ENCODE measurements at places on chromosomes 3 and 15. TPM values are rescaled to one million over a fixed set of nuclear protein-coding genes. Genes with fewer than 3 reads are reported as not detected.

GRCh38 chr3:36700537-36701248 lies 63.7 kb downstream of the DCLK3 start:
- no peak for DNase-seq

GRCh38 chr3:168427835-168428475 lies 332.2 kb upstream of the GOLIM4 start:
- DNase-seq: no peak

- no peak for DNase-seq
Observed at GRCh38 chr3:127425505-127426443, 137.9 kb upstream of the PRR20G start.

- no peak for DNase-seq
Observed at GRCh38 chr3:150602426-150603152, 532 bp upstream of the SELENOT start.

GRCh38 chr3:169308654-169309250 lies 354.8 kb downstream of the MECOM start:
- DNase-seq: no peak

SLC2A2 gene
- total RNA-seq: not detected

GRCh38 chr3:72169561-72170472 lies 384.9 kb upstream of the PROK2 start:
- DNase-seq: no peak

PLCH1 gene
- 2.9 TPM for total RNA-seq

DNA sequence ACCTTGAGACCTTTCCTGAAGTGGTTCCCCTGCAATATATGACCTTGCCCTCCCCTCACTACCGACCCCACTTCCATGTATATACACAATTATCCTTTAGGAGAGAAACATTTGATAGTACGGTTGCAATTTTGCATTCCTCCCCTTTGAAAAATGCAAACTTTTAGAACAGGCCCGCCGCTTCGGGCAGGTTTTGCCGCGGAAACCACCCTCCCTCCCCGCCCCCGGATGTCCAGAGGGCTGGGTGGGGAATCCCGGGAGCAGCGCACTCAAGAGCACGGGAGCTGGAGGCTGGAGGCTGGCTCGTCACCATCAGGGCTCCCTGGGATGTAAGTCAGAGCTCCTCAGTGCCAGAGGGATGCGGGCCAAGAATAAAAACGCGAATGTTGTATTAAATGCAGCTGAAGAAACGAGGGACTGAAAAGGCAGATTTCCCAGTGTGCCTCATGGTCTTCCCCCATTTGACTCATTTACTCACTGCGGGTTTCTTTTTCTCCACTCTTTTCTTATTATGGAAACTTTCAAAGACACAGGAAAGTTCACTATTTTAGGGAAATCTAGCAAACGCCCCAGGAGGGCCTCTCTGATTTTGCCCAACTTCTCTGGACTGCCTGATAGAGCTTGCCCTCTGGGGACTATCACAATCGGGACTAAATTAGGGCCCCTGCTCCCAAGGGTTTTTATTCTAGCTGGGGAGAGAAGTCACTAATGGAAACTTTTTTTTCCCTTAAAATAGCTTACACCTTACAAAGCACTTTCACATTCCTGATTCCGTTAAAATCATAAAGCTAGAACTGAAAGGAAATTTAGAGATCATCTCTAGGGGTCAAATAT lies 2.9 kb upstream of the USP3 start:
- peak; percentile 44 for DNase-seq

DNA sequence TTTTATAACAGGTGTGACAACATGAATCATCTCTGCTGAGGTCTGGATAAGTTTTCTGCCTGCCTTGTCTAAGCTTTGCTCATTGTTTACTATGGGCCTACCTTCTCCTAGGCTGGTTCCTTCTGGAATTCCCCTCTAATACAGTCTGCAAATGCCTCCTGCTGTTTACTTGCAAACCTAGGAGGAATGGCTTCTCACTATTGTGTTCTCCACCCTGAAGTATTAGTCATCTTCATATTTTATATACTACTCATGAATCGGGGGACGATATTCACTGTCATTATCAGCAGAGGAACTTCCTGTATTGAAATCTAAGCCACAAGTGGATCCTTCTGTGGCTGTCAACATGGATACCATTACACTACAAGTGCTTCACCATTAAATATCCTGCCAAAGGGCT lies 154.8 kb downstream of the PLCL2 start:
- peak; percentile 59 for DNase-seq

DNA sequence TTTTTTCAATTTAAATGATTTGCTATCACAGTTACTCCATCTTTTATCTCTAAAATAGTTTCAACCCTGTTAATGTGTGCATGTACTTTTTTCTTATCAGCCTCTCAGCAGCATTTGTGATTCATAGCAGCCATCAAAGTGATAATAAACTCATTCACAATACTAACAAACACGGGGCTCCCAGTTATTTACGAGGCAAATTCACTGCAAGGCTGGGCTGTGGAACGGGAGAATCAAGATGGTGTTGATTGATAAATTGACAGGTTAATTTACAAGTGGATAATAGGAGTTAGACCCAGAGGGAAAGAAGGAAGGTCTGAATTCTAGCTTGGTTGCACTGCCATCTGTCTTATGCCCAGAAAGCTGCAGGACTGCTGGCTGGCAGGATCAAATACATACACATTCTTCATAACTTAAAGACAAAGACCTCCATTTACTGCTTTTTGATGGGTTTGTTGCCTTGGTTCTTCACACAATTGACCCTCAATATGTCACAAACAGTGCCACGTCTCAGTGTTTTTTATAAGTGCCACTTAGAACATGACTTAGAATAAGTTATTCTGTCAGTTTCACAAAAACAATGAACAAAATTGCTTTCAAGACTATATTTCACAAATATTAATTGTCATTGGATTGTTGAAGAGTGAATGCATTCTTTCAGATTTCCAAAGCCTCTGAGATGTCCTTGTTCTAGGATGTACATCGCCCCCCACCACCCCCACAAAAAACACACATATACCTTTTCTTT lies 562.8 kb downstream of the NR2F2 start:
- peak; percentile 10 for DNase-seq

DNA sequence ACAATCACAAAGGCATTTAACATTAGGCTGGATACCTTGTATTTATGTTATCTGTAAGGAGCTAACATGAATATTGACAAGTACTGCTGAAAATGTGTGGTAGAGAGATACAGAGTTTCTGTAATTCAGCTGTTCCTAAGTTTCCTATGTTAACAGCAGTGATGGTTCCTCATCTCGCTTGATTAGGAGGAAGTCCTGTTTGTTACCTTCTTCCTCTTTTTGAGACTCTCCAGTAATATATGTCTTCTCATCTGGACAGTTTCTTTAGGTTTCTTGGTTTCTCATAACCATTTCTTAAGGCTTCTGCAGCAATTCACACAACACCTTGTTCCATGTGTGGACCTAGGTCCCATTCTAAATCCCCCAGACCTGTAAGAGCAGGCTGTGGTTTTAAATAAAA lies 11.4 kb upstream of the PEX5L start:
- no peak for DNase-seq

- DNase-seq: no peak
Observed at GRCh38 chr15:38810686-38811085, 246.1 kb upstream of the RASGRP1 start.

DNA sequence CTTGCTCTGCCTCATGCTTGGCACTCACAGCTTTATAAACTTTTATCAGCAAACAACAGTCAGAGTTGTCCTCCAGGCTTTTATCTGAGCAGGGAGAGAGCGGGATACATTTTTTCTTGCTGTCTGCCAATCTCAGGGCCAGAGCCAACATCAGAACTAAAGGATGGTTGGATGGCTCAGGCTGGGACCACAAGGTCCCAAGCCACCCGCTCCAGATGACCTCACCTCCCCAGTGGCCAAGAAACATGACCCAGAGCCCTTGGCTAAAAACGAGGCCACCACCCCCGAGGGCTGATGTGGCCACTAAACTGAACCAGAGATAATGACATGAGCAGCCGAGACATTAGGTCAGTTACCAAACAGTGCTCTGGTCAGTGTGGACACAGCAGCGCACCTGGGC lies 18.8 kb upstream of the SPATA12 start:
- no peak for DNase-seq

DNA sequence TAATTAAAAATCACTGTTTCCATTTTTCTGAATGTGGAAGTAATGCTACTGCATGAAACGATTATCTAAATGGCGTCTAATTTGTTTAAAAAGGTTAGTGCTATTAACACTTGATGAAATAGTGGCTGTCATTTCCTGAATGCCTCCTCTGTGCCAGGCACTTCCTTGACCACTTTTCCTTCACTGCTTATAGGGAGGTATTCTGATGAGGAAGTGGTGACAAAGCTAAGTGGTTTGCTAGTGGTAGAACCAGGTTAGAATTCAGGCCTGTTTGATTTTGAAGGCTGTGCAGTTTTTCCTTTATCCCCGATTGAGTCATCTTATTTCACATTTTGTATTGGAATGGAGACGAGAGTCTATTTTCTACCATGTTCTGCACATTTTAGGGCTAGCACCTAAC lies 119.0 kb downstream of the USP13 start:
- DNase-seq: no peak

GRCh38 chr3:138594150-138594934 lies at the start of gene CEP70:
TSS of gene CEP70 (minus strand) at chr3:138594260. CDS start at chr3:138572927, 21,333 bp downstream.
- DNase-seq: peak; percentile 81

DNA sequence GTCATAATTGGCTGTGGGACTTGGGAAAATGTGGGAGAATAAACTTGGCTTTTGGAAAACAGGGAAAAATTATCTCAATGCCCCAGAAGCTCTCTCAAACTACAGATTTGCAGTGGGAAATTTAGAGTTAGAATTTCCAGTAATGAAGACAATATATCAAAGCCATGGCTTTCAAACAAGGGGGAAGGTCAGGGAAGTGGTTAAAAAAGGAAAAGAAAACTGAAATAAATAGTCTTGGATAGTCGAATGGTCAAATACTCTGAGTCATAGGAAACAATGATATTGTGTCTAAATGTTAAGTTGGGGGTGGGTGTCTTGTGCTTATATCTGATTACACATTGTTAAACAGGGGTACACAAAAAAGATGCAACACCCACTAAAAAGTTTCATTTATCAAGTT lies 272.4 kb upstream of the COL8A1 start:
- no peak for DNase-seq

DNA sequence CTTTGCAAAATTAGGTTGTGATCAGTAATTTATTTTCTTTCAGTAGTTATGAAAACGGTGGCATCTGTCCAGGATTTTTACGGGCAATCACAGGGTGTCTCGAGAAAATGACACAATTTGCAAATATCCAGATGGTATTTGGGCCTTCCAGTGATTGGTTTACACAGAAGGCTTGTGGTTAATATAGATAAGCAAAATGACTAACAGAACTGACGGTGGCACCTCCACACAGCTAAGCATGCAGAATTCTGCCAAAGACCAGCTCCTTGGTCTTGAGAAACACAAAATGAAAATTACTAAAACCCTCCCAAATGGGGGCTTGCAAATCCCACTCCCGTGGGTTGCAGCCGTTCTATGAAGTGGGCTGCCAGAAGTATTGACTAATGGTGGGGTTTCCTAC lies 5.5 kb downstream of the ARHGEF3 start:
- no peak for DNase-seq

WDR76 gene
- total RNA-seq: 4.5 TPM

C3orf52 gene
- 42.9 TPM for total RNA-seq
